ENCODE measurements at places on chromosomes 12 and 14.

- DNase-seq, result no peak
Observed at GRCh38 chr14:101119830-101120571, 216.5 kb upstream of the RTL1 start.

DNA sequence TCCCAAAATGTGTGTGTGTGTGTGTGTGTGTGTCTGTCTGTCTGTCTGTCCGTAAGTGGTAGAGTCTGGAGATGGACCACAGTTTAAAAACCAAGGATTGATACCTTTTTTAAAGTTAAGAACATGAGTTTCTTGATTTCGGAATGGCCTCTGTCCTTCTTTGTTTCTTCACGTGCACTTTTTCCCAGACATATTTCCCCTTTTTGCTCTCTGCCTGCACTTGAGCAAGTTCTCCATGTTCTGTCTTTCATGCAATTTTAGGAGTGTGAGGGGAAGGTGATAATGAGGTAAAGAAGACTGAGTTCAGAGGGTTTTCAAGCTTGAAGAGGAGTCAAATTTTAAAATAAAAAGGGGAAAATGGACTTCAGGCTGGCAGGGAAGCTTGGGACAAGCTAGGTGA, 12.7 kb downstream of the OLR1 start:
- no peak for DNase-seq

DNA sequence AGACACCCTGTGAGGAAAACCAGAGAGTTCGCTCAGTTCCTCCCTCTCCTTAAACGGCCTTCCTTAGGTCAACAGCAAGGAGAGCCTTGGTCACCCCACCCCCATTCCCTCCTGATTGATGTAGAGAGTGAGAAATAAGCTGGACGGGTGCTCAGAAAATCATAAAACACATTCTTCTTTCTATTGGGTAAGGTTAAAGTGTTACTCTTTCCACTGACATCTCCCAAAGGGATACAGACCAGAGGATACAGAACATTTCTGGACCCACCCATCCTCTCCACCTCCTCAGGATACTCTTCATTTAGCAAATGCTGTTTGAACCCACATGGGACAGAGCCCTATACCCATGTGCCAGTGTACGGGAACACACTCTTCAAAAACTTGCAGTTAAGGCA, 11.6 kb upstream of the KRT77 start:
- no peak for DNase-seq

DNA sequence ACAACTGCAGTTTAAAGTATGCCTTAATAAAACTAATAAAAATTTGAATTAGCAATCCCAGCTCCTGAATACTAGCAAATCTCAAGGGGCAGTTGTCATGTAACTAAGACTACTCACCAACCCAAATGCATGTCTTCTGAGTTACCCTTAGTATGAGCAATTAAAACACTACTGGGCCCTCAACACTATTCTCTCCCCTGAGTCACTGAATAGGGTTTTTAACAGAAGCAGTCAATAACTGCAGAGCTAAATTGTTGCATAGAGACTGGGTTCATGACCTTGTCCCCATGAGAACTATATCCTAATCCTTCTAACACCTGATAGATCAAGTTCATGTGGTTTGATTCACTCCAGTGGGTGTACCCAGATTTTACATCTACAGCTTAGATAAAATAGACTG, 38.8 kb downstream of the MDM1 start:
- DNase-seq, result no peak

DNA sequence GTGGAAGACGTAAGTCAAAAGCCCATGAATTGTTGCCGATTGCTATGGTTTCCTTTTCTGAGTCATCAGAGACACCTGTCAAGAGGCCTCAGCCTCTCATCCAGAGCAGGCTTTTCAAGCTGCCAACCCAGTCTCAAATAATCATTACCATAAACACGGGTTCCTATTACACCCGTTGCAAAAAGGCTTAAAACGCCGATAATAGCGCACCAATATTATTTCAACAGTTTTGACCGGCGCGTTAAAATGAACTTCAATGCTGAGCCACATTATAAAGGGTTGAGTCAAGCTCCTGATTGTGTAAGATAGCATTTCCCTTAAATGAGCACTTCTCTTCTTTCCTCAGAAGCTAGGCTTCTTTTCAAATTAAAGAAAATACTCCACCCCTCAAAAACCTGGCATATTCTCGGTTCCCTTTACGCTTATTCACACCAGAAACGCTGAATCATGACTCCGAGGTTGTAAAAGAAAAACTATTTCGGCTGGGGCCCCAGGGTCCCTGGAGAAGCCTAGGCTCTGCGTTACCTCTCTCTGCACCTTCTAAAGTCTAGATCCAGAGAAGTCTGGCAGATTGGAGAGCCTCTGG, 1.4 kb downstream of the TMTC1 start:
- peak; percentile 89 for DNase-seq

DNA sequence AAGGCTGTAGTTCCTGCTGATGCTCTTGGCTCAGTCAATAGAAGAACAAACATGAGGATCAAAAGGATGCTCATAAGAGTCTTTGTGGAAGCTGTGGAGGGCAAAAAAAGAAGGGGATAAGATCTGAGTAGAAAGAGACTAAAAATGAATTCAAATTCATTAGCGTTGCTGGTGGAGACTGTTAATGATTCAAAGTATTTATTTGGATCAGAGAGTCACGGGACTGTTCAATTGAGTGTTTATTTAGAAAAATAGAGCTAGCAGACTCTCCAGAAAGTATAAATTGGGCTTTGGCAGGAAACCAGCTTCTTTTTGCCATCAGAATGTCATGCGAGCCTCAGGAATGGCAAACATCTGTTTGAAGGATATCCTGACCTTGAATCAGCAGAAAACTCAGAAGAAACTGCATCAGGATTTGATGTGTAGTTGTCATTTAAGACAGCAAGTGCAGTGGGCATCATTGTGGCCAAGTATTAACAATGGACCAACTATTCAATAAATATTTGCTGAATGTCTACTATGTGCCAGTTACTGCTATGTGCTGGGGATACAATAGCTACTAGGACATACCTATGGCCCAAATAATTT, 126.4 kb downstream of the TBC1D30 start:
- DNase-seq, result no peak

GRCh38 chr14:61577506-61577931, 117.8 kb upstream of the HIF1A start:
- DNase-seq, result no peak

- DNase-seq, result no peak
Observed at GRCh38 chr12:31773867-31774266, 45.0 kb upstream of the AMN1 start.

DNA sequence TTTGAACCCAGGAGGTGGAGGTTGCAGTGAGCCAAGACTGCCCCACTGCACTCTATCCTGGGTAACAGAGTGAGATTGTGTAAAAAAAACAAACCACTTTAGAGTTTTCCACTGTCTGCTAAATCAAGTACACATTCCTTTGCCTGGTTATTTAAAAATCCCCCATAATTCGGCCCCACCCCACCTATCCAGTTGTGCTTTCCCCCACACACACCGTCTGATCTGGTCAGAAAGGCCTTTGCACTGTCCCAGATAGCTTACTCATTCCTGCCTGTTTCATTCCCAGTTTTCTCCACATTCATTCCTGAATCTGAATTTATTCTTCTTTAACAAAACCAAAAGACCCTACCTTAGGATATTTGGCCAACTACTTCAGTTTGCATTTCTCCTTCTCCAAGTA, 29.5 kb downstream of the NINJ2 start:
- DNase-seq, result no peak

- DNase-seq, result no peak
Observed at GRCh38 chr12:95553197-95553943, 2.1 kb upstream of the USP44 start.

GRCh38 chr12:62472472-62472871, 5.8 kb downstream of the MON2 start:
- DNase-seq, result no peak

GRCh38 chr14:38255673-38256532, at the start of gene CLEC14A:
CLEC14A (minus strand) TSS chr14:38256093; CDS start chr14:38256022, 71 bp downstream.
- no peak for DNase-seq

GRCh38 chr12:129185855-129186254, 332.6 kb downstream of the GLT1D1 start:
- no peak for DNase-seq

DNA sequence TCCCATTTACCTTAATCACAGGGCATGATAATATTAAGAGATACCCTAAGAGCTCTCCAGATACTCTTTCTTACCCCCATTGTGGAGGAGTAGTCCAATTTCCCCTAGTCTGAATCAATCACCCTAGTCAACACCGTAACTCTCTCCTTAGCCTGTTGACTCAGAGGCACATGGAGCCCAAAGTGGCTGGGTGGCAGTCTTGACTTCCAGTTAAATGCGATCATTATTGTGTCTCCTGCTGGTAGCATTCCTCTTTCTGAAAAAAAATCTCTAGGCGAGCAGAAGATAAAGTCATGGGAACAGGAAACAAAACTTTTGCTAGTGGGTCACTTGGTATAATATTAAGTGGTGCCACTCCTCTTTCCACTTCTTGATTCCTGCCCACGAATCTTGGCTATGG, 46.4 kb downstream of the EMP1 start:
- DNase-seq, result no peak

- no peak for DNase-seq
Observed at GRCh38 chr12:111806304-111806703, 35.7 kb upstream of the MAPKAPK5 start.

DNA sequence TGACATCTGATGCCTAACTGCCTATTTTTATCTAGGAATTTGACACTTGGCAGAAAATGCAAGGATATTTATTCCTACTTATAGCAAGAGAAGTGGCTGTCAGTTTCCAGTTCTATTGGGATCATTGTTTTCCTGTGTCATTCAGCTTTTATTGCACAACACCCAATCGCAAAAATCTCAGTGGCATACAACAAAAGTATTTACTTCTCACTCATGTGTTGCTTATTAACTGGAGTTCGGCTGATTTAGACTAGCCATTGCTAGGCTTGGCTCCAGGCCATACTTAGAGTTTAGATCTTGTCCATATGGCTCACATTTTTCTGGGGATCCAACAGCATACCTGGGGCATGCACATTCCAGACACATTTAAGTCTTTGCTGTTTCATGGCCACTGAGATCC, 218.6 kb upstream of the SYT1 start:
- peak; percentile 4 for DNase-seq

- no peak for DNase-seq
Observed at GRCh38 chr12:89760783-89761182, 52.1 kb upstream of the ATP2B1 start.

- no peak for DNase-seq
Observed at GRCh38 chr12:123941000-123941399, 31.6 kb downstream of the CCDC92 start.

DNA sequence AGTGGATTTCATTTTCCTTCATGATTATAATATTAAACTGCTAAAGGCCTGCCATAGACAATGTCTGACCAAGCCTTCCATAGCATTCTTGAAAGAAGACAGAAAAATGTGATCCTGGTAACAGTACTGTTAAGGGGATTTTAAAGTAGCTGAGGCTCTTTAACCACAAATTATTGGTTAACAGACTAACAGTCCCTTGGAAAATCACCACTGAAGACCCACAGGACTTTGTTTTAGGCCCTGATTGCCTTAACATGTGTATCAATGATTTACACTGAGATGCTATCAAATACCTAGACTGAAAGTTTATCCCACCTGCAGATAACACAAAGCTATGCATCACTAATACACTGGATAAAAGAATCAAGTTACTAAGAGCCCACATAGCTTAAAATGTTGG, 6.0 kb downstream of the KRT79 start:
- DNase-seq, result no peak

DNA sequence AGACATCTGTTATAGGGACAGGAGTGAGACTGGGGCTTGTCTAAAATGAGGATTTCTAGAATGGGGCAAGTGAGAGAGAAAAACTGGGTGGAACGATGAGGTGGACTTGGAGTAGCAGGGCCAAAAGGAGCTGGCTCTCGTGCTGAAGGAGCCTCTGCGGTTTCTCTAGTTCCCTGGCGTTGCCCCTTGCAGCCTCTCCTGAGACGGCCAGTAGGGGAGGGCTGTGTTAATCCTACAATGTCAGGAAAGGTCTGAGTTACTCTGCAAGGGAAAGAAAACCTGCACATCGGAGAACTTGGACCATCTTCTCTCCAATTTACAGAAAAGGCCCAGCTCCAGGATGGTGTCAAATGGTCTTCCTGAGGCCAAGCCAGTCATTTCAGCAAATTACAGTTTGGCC, 963.8 kb upstream of the FLRT2 start:
- no peak for DNase-seq

DNA sequence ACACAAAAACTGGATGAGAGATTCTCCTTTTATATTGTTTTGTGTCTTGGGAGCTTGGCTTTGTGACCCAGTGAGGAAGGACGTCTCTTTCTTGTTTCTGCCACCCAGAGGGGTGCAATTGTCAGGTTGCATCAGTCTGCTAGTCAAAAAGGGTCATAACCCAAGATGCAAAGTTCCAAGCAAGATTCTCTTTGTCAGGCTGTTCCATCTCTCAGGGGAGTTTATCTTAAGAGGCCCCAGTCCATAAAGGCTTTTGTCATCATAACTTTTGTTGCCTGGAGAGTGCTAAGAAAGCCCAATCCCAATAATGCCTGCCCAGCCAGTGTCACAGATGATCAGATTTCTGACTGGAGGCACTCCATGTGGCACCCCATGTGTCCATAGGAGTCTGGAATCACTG, 444.9 kb downstream of the TRHDE start:
- no peak for DNase-seq

- no peak for DNase-seq
Observed at GRCh38 chr14:92560106-92560865, 46.7 kb downstream of the RIN3 start.

- DNase-seq, result no peak
Observed at GRCh38 chr12:52649066-52649465, 2.9 kb downstream of the KRT2 start.

DNA sequence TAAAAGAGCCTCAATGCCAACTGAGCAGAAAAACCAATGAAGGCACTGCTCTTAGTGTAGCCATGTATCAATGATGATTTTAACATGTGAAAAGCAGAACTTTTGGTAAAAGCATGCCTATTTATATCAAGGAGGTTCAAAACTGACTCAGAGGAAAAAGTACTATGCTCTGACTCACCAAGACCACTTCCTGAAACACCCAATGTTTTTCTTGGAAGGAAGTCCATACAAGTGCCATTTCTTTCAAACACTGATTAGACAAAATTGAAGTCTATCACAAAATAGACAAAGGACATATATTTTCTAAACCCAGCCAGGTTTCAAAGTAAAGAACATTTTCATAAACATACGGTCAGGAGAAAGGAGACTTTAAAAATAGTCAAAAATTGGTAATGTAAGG, 88.6 kb downstream of the EPS8 start:
- DNase-seq, result peak; percentile 97

DNA sequence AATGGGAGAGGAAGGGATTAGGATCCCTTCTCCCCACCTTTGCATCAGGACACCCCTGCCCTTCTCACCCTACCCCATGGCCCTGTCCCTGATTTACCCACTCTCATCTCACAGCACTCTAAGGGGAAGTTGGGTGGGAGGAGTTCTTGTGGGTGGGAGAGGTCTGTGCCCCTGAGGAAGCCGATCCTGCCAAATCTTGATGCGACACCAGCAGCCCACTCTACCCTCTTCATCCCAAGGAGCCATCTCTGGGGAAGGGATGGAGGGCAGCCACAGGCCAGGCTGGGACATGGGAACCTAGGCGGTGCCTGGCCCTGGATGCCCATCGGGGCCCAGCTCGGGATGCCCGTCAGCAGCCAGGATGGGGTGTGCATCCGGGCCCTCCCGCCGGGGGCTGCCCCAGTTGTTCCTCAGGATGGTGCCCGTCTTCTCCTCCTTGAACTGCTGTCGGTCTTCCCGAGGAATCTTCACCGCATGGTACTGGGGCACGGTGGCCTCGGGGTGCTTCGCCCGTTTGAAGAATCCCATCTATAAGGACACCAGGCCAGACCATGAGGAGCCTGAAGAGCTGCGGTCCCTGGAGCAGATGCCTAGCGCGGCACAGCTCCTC, 22.8 kb downstream of the ITGA7 start:
- DNase-seq, result no peak

Measured in HCEC 1CT (cell line).